ENCODE measurements at places on chromosomes 2 and 18. TPM values are rescaled to one million over a fixed set of nuclear protein-coding genes. Genes with fewer than 3 reads are reported as not detected.

The NXPH2 gene
- total RNA-seq, result 0.57 TPM

The LIMS2 gene
- total RNA-seq, result 101 TPM

DNA sequence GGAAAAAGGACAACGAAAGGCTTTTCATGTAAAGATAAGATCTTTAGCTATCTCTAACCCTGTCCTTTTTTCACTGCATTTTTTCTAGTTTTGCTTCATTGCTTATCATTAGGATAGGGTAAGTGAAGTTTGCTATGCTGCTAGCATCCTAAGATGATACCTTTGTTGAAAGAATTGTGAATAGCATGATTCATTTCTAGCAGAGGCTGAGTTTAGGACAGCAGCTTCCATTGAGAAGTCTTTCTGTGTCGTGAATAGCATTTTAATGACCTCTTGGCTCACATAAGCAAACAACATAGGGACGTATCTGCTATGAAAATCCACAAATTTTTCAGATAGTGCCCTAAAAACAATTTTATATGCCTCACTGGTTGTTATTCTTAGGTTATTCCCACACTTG lies 36.4 kb upstream of the GAREM2 start:
- no peak for DNase-seq

The B4GALT6 gene
- total RNA-seq, result 4.2 TPM

GRCh38 chr2:69755862-69756467 lies 14.0 kb downstream of the ANXA4 start:
- no peak for DNase-seq

- no peak for DNase-seq
Observed at GRCh38 chr2:152307863-152308262, 27.1 kb upstream of the FMNL2 start.

The LINC00305 gene
- not detected for total RNA-seq

DNA sequence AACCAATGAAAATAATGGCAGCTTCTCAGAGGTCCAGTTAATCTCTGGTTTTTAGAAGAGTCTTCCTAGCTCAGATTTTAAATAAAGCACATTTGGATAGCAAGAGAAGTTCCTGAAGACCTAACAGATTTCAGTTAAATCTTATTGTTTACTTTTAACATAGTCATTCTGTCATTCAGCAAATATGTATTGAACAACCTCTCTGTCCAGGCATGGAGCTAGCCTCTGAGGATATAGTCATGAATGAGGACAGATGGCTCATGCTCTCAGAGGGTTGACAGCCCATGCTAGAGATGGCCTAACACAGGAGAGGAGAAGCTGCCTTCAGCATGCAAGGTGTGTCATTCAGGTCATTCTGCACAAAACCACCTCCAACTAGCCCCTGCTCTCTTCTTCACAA lies 6.2 kb downstream of the CCBE1 start:
- DNase-seq, result no peak

DNA sequence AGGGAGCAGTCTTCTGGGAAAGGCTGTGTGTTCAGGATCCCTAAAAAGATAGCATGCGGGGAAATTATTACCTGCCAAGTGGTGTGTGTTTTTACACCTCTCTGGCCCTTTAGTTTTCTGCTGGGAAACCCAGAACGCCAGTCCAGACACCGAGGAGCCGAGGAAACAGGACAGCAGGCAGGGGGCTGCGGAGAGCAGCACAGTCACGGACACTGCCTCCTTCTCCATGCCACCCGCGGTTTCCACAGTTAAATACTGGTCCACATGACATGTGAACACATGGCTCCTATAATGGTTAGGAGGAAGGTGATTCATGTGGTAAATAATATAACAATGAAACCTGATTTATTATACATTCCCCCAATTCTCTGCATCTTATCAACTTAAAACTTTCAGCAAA lies 20.4 kb downstream of the CNOT11 start:
- DNase-seq, result no peak

GRCh38 chr2:205766779-205767359 lies 84.6 kb downstream of the NRP2 start:
- no peak for DNase-seq

The MLPH gene
- 9.6 TPM for total RNA-seq

Data from kidney (tissue), 22 donors.